ENCODE measurements at places on chromosomes 7 and 10.
A peak's percentile ranks its signal among the peaks of the same experiment; 100 is the strongest.

- no peak for DNase-seq
Observed at GRCh38 chr10:46310143-46310514, 23.3 kb downstream of the ANTXRL start.

DNA sequence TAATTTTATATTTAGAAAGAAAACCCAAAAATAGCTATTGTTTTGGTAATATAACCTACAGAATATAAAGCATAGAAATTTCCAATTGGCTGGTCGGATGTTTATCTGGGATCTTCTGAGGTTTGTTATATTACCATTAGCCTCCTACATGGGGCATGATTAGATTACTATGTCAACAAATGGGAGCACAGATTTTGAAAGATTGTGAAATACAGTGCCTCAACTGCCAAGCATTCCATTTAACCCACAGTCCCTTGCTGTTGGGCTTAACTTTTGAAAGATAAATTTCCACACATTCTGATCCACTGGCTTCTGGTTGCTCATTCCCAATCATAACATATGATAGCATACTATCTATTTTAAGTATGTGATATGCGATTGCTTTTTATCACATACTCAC lies 455.4 kb upstream of the C7orf33 start:
- no peak for DNase-seq

GRCh38 chr7:2717293-2718261 lies 29.6 kb downstream of the AMZ1 start:
- DNase-seq = no peak

GRCh38 chr10:48614481-48615390 lies 9.9 kb upstream of the ARHGAP22 start:
- no peak for DNase-seq

- DNase-seq = no peak
Observed at GRCh38 chr7:2114926-2115759, 117.6 kb downstream of the MAD1L1 start.

DNA sequence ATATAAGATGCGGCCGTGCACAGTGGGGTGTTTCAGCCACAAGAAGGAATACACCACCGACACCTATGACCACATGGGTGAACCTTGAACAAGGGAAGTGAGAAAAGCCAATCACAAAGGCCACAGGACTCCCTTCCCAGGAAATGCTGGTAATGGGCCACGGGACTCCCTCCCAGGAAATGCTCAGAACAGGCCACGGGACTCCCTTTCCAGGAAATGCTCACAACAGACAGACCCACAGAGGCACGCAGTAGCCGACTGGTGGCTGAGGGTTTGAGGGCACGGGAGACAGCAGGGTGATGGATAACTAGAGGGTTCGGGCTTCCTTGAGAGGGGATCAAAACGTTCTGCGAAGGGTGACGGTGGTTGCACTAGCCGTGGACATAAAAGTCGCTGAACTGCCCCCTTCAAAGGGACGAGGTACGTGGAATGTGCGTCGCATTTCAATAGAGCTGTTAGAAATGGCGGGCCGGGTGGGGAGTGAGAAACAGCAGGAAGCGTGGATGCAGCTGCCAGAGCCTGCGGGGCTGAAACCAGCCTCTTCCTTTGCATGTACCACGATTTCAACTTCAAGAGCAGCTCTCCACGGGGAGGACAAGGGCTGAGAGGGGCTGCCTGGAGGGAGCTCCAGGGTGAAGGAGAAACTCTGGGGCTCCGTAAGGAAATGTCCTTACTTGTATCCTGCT lies 274.0 kb downstream of the ELFN1 start:
- DNase-seq = no peak

DNA sequence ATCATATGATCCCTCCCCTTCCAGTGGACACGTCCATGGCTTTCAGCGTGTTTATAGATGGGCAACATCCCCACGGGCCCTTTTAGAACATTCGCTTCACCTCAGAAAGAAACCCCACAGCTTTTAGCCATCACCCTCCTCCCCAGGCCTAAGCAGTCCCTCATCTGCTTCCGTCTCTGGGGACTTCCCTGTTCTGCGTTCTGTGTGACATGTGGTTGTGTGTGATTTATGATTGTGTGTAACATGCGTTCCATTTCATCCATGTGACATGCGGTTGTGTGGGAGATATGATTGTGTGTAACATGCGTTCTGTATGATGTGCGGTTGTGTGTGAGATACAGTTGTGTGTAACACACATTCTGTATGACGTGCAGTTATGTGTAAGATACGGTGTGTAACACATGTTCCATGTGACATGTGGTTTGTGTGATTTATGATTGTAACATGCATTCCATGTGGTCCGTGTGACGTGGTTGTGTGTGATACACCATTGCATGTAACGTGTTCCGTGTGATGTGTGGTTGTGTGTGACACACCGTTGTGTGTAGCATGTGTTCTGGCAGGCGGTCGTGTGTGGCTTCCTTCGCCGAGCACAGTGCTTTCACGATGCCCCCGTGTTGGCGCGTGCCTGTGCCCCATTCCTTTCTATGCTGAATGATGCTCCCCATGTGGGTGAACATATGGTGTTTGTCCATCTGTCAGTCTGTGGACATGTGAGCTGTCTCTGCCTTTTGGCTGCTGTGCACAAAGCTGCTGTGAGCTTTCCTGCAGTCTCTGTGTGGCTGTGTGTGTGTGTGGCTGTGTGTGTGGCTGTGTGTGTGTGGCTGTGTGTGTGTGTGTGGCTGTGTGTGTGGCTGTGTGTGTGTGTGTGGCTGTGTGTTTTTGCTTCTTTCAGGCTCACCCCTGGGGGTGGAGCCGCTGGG lies 26.2 kb downstream of the PWWP2B start:
- DNase-seq = no peak

GRCh38 chr7:96040250-96040772 lies 268.0 kb downstream of the DYNC1I1 start:
- no peak for DNase-seq

- no peak for DNase-seq
Observed at GRCh38 chr10:60905580-60905979, 38.4 kb downstream of the RHOBTB1 start.

DNA sequence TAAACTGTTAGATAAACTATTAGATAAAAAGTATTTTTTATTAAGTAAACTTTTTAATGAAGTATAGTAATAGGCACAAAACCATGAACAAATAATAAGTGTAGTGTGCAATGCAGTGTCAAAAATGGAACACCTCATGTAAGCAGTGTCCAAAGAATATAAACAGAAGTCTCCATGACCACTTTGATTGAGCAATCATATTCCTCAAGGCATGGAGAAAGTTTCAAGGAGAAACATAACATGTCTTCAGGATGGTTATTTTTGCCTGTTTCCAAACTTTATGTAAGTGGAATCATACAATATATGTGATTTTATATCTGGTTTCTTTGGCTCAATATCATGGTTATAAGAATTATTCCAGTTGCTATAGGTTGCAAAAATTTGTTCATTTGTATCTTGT lies 6.1 kb upstream of the RELN start:
- DNase-seq = no peak

- DNase-seq = no peak
Observed at GRCh38 chr7:19210893-19211413, 65.7 kb upstream of the FERD3L start.

DNA sequence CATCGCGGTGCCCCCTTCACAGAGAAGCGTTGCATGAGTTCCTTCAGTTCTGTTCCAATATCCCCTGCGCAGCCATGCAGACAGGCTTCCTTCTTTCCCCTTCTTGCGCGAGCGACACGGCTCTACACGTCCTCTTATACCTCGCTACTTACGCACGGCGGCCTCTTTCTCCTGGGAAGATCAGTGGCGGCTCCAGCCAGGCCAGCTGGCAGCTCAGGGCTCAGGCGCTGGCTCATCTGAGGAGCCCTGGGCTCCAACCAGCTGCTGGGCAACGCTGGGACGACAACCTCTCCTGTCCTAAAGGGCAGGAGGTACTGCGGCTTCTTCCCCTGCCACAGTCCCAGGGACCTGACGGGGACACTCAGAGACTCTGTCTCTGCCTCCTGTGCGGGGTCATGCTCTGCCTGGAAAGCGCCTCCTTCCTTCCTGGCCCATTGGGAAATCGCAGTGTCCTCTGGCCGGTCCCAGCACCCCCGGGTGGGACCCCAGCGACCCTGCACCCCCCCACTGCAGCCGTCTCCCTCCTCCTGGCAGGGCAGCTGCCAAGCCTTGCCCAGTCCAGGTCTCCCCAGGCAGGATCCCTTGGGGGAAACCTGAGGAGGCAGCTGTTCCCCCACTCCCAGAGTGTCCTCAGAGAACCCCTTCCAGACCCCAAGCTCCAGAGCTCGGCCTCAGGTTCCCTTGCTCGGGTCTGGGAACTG lies 5.0 kb upstream of the FAM20C start:
- no peak for DNase-seq

DNA sequence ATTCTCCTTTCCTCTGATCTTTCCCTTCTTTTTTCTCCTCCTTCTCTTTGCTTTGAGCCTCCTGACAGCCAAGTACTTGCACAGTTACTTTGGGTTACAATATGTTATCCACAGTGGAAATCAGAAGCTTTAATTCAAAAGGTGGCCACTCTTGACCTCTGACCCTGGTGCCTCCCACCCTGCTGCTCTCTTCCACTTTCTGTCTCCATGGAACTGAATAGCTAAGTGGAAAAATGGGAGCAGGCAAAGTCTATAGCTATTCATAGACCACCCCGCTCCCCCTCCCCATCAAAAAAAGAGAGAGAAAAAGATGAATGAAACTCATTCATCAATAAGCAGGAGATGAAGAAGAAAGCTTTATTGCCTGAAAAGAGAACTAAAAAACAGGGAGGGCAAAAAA lies 39.4 kb downstream of the PTN start:
- DNase-seq = no peak

- DNase-seq = no peak
Observed at GRCh38 chr10:133420579-133420978, 3.8 kb downstream of the SPRN start.

- no peak for DNase-seq
Observed at GRCh38 chr7:133186060-133186459, 66.8 kb upstream of the EXOC4 start.

DNA sequence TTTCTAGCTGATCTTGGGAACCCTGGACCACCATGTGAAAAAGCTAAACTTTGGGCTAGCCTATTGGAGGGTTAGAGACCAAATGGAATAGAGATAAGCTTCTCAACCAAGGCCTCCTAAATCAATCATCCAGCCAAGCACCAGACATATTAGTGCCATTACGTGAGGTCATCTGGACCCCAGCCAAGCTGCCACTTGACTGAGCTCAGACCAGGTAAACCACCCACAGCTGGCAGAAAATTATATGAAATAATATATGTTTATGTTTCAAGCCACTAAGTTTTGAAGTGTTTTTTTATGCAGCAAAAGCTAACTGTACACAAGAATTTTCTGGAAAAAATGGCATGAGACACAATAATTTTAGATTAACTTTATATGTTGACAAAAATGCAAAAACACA lies 82.6 kb upstream of the PCGF5 start:
- DNase-seq = no peak

DNA sequence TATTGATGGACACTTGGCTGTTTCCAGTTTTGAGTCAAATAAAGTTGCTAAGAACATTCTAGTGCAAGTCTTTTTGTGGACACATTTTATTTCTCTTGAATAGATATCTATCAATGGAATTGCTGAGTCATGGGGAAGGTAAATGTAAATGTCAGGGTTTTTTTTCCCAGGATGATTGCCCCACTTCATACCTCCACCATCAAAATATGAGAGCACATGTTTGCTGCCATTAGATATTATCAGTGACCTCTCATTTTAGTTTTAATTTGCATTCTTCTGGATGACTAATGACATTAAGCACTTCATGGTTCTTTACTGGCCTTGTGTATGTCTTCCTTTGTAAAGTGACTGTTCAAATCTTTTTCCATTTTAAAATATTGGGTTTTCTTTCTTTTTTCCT lies 45.7 kb downstream of the PAPSS2 start:
- peak; percentile 13 for DNase-seq

GRCh38 chr7:99551334-99551733 lies 580 bp downstream of the FAM200A start:
- no peak for DNase-seq

All from HS-5 (cell line).